ENCODE measurements at places on chromosomes 5 and 9.

- DNase-seq, result no peak
These were observed 230.5 kb downstream of the ESM1 start for GRCh38 chr5:54754878-54755277.

DNA sequence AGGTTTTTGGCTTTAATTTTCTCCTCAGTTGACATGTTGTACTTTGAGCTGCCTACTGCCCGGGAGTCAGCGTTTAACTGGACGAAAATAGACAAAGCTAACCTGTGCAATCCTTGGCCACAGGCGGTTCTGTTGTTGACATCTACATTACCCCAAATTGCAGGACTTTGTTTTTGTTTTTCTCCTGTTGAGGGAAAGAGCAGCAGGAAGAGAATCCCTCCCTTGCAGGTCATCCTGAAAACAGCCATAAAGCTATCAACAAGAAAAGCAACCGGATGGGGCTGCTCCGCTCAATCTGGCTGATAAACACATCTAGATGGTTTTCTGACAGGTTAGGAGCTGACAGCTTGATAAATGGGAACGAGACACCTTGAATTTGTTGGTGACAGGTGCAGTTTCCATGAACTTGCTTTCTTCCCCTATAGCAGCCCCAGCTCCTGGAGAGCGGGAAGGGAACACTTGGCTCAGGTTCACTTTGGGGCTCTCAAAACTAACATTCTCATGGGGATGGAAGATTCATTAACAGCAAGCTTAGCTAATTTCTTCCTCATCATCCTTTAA is 331.5 kb downstream of the SLIT3 start:
- no peak for DNase-seq

DNA sequence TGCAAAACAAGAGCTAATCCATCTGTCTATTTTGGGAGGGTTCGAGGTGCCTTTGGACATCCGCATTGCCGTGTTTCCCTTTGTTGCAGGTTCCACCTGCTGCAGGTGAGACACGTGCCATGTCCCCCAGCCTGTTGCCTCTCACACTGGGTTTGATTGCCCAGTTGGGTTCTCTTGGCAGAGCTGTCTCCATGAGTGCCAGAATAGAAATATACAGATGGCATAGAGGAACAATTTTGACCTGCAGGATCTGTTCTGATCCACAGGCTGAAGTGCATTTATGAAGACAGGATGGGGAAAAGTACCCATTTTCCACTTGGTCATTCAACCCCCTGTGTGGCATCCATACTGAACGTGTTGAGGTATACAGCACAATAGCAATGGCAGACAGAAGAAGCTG is 178.1 kb downstream of the SGCD start:
- DNase-seq, result no peak

- no peak for DNase-seq
These were observed 120.4 kb downstream of the EBF1 start for GRCh38 chr5:158979290-158979689.

GRCh38 chr5:142753116-142753631 is 17.0 kb upstream of the ARHGAP26 start:
- no peak for DNase-seq

DNA sequence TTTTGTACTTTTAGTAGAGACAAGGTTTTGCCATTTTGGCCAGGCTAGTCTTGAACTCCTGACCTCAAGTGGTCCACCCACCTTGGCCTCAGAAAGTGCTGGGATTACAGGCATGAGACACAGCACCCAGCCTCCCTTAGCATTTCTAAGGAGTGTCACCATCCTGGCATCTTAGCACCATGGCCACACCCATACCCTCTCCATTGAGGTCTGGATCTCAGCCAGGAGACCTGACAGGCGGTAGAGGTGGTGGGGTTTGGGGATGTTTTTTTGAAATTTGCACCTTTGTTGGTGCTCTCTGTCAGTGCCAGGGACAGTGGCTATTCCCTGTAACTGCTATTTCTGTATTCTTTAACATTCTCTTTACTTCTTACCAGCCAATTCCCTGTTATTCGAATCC is 72.5 kb downstream of the TRIM36 start:
- DNase-seq, result no peak

DNA sequence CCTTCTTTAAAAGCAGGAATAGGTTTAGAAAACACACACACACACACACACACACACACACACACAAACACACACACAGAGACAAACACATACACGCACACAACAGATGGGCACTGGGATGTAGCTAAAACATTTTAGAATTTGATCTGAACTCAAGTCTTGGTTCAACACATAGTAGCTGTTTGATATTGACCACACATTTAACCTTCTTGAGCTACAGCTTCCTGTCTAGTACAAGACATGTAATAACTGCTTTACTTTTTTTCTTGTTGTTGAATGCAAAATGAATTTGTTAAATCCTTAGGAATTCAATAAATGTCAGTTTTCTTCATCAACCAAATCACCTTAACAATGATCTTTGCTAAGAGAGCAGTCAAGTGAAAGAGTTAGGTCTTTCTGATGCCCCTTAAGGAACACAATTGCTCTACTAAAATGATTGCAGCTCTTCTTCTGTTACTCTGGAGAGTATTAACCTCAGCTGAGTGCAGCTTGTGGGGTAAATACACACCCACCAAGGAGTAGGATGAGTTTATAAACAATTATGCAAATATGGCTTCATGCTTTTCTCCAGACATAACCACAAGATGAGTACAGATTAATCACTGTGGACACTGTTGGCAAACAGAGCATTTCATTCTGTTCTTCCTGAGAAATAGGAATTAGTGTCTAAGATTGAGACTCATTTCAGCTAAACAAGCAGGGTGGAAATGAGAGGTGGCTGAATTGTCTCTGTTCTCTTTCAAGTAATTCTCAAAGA is 302.9 kb upstream of the PAPPA start:
- DNase-seq, result no peak

DNA sequence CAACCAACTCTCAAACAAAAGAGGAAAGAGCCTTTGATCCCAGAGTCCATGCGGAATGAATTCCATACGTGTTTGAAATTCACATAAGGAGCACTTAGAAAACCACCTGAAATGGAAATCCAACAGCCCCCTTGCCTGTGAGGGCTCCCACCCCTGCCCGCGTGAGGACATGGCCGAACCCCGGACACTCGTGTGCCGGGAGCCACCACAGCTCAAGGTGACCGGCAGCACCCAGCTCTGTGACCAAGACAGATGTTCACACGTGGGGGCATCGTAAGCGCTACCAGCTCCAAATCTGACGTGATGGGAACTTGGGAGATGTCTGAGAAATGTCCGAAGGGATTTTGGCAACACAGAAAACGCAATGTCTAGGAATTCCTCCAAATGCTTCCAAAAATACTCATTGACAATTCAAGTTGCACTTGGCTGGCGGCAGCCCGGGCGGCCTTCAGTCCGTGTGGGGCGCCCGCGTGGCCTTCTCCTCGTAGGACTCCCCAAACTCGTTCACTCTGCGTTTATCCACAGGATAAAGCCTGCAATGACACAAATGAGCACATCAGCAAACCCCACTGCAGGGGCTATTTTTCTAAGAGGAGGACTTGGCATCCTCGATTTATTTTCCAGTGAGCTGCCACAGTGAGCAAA is 23.2 kb upstream of the TERT start:
- no peak for DNase-seq

GRCh38 chr5:157558681-157559080 is 16.9 kb downstream of the ADAM19 start:
- DNase-seq, result no peak

- DNase-seq, result no peak
These were observed at the start of gene FAM169A for GRCh38 chr5:74865804-74866595. Gene FAM169A (minus strand): TSS chr5:74866387. CDS start chr5:74841676, 24,711 bp downstream.

DNA sequence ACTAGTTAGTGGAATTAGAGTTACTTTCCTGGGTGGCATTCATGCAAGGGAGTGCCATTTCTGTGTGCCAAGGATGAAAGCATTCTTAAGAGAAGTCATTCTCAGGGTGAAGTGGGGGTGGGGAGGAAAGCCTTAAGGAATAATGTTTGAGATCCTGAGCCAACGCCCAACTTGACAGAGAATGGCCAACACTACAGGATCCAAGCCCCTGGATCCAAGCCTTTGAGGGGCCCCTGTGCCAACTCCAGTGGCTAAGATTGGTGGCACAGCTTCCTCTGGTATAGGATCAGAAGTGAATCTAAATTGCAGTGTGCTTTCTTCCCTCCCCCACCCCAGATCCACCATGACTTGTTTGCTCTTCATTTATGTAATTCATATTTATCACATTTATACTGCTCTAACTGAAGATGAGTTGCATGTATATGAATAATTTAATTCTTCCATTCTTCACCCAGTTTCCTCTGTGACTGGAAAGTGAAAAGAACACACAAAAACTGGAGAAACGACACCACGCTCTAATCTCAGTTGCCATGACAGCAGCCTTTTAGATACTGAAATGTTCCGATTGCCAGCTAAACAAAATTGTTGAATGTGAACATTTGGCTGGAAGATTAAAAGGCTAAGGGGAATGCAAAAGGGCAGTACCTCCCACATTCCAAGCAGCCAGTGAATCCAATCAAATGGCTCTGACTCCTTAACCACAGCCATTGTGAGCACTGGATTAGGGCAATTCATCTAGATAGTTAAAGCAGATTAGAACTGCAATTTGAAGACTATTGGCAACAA is 4.5 kb downstream of the ZNF608 start:
- no peak for DNase-seq

GRCh38 chr5:15529821-15530220 is 29.8 kb downstream of the FBXL7 start:
- DNase-seq, result no peak

- DNase-seq, result no peak
These were observed 25.7 kb downstream of the TRIO start for GRCh38 chr5:14168793-14169262.

DNA sequence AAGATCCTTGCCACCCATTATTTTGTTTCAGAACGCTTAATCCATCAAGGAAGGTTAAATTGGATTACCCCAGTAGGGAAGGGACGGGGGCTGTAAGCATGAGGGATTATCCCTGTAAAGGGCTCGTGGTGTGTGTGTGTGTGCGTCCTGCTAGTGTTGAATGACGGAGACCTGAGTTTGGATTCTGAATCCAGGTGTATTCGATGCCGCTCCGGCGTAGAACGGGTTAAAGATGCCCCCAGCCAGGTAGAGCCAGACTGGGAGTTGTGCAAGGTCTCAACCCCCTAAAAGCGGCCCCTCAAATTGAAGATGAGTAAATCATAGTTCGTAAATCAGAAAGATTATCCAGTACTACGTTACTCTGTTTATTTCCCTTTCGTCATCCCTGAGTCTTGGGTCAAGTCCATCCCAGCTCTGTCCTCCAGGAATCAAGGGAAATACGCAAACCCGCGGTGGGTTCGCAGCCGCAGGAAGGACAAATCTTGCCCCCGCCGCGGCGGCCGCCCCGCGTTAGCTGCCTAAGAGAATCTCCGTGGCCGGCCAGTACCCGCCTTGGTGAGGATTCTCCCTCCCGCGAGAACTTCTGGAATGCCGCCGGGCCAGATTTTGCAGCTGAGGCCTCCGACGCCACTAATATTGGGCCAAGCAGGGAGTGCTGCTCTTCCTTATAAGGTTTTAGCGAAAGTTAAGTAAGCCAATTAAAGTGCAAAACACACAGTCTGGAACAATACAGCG is 586 bp upstream of the MTAP start:
- DNase-seq, result no peak

- DNase-seq, result no peak
These were observed 159.4 kb upstream of the SMARCA2 start for GRCh38 chr9:1855726-1856125.

DNA sequence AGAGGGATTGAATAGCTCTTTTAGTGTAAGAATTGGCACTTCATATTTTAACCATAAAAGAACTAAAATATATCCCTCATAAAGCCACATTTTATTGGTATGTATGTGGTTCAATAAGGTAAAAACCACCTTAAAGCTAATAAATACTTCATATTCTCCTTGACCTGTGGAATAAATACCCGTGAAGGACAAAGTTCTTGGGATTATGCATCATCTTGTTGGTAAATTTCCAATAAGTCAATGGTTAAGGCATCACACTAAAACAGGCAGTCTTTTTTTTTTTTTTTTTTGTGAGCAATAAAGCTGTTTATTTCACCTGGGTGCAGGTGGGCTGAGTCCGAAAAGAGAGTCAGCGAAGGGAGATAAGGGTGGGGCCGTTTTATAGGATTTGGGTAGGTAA is 161.9 kb downstream of the SNCAIP start:
- no peak for DNase-seq

DNA sequence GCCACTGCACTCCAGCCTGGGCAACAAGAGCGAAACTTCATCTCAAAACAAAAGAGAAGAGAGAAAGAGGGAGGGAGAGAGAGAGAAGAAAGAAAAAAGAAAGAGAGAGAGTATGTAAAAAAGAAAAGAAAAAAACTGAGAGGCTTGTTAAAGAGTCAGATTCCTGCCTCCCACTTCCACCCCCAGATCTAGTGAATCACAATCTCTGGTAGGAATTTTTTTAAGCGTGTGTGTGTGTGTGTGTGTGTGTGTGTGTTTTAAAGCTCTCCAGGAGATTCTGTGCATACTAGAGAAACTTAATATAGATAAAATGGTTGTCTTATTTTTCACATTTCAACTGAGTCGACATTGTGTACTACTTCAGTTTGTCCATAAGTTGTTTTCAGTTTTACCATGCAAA is 32.0 kb downstream of the SAR1B start:
- no peak for DNase-seq

DNA sequence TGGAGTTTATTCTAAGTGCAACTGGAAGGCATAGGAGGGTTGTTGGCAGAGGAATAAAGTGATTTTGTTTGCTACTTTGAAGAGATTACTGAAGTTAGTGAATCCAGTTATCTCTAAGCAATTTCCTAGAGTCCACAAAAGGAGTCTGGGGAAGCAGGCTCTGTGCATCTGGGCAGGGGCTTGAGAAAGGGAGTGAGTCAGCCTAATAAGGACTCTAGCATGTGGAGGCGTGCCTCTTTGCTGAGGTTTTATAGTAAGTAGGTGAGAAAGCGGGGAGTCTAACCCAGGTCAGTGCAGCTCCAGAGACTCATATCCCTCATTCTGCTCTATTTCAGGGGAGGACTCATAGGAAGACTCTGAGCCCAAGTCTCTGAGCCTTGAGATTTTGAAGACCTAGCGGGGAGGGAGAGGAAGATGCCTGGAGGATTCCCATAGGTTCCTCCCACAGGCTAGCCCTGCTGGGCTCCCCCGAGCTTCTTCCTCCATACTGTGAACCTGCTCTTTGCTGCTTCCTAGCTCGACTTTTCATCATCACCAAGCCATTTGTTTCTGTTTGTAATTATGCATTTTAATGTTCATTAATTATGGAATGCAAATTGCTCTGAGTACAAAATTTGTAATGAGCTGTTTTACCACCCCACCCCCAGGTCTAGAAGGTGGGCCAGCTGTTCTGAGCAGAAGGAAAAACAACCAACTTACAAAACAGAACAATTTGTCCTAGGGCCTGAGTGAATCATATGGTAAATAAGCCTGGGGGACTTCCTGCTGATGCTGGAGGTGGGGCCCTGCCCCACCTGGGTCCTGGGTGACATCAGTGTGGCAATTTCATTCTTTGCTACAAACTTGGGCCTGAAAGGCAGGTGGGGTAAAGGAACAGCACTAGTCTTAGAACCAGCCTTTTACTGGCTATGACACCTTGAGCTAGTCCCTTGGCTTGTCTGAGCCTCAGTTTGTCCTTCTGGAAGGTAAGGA is 150.2 kb downstream of the TRIM32 start:
- DNase-seq, result no peak

GRCh38 chr5:106311230-106311915 is 1359.4 kb downstream of the EFNA5 start:
- DNase-seq, result no peak
